ENCODE measurements at places on chromosomes 4 and X.

- DNase-seq = no peak
Observed at GRCh38 chrX:122667667-122668066, 516.4 kb upstream of the GRIA3 start.

DNA sequence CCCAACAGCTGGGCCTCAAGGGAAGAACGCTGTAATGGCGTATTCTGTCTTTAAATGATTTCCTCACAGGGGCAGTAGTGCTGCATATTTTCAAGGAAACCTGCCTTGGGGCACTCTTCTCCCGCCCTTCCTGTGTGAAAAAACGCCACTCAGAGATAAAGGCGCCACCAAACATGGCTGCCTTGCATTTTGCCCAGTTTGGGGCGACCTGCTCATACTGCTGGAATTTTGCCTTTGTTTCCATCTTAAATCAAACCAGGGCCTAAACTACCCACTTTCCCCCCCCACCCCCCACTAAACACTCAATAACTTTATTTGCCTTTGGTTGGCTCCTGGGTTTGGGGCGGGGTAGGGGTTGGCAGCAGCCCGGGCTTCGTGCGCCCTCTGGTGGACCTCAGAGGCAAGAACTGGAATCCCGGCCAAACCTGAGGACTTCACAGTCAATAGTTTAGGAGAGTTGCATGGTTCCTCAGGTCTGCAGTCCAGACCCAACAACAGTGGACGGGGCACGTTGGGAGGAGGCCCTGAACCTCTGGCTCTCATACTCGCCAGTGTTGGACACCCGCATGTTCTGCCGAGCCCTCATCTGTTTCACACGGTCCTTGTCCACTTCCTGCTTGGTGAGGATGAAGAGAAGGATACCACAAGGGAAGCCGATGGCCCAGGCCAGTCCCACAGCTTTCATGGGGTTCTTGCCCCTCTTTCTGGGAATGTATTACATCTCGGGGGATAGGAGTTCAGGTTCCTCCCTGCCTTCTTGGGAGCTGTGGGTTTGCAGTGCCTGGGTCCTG lies 220.1 kb upstream of the STK26 start:
- DNase-seq = no peak

DNA sequence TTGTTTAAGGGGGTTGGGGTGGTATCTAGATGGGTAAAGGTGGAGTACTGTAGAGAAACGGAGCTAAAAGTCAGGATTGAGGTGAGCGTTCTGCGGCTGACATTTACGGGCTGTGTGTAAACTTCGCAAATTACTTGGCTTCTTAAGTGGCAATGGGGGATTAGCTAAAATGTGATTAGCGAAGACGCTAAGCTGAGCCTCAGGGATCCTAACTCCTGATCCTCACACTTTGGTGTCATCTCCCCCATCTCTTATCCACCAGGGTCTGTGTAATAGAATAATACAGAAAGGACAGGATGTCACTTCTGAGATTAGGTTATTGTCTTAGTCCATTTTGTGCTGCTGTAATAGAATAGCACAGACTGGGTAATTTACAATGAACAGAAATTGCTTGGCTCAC lies 10.6 kb upstream of the FAT1 start:
- no peak for DNase-seq

- no peak for DNase-seq
Observed at GRCh38 chr4:184355111-184355604, 119.2 kb downstream of the IRF2 start.

GRCh38 chrX:102976286-102976685 lies 39.2 kb downstream of the RAB40AL start:
- DNase-seq = no peak

GRCh38 chr4:93749292-93749761 lies 79.2 kb upstream of the ATOH1 start:
- no peak for DNase-seq

Data from stimulated activated CD4-positive, alpha-beta T cell treated with anti-CD3 and anti-CD28 coated beads, Interleukin-12 subunit alpha, Interleukin-12 subunit beta, amount 100 ng/mL, for 24 hours (primary cell).